Stimulated activated CD4-positive, alpha-beta T cell treated with anti-CD3 and anti-CD28 coated beads, TNF-alpha, amount 100 ng/mL, for 1 hour (primary cell): ENCODE measurements at places on chromosomes 2 and 18.

GRCh38 chr2:161976917-161977316 is 97.1 kb downstream of the DPP4 start:
- DNase-seq = no peak

DNA sequence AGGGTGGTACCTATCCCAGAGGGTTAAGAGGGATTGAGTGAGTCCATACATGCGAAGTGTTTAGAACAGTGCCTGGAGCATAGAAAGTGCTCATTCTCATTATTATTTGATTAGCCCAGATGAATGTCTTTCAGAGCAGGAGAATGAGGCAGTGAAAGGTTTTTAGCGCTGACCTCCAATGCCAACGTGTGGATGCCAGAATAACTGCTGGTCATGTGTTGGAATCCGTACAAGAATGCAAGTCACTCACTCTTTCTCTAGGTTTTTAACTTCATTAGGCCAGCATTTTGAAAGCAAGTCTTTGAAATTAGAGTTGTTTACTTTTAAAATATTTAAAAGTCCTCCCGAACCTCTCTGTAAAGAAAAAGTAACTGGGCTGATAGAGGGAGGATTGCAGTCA is 374.2 kb downstream of the EN1 start:
- no peak for DNase-seq

GRCh38 chr2:199997296-199997695 is 41.9 kb downstream of the MAIP1 start:
- DNase-seq = no peak

DNA sequence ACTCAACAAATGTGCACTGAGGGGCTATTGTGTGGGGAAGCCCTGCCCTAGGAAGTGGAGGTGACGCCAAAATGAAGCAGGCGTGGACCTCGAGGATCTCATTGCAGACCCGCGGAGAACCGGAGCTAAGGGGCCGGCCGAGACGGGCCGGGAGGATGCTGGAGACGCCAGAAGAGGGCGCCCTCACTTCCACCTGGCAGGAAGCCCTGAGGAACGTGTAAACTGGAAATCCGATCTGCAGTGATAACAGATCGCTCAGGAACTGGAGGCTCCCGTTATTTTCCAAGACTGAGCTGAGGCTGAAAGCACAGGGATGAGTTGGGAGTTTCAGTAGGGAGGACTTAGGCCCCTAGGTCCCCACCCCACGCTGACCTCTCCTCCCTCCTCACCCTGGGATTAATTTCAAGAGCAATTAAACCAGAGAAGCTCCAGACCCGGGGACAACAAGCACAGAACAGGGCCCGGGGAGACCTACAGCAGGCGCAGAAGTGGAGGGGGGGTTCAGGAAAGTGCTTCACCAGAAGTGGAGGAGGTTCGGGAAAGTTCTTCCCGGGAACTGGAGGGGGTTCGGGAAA is 7.7 kb upstream of the COL6A3 start:
- DNase-seq = peak; percentile 70

DNA sequence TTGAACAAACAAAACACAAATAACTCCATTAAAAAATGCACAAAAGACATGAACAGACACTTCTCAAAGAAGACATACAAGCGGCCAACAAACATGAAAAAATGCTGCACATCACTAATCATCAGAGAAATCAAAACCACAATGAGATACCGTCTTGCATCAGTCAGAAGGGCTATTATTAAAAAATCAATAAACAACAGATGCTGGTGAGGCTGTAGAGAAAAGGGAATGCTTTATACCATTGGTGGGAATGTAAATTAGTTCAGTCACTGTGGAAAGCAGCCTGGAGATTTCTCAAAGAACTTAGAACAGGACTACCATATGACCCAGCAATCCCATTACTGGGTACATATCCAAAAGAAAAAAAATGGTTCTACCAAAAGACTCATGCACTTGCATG is 37.8 kb downstream of the GPR155 start:
- DNase-seq = no peak

DNA sequence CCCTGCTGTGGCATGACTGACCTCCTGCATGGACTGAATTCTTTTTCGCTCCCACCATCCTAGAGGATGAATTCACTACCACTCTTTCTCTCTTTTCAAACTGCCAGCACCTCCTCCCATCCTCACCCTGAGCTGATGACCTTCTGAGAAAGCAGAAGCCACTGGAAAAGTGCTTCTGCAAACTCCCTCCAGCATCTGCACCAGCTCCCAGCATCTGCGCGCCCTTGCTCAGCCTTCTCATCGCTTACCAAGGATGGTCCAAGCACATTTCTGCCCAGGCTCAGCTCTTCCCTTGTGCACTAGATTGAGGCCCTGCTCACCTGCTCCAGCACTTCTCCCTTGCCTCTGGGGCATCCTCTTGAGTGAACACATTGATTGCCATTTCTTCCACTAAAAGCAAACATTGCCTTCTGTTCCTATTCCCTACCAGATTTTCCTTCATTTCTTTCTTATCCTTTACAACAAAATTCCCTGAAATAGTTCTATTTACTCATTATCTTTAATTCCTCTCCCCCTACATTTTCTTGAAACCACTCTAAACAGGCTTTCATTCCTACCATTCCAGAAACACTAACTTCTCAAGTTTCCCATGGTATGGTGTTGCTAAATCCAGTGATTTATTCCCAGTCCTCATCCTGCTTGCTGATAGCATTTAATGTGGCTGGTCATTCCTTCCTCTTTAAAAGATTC is 42.7 kb upstream of the IL1RL1 start:
- DNase-seq = no peak
